ENCODE measurements at places on chromosomes 5 and 9.

DNA sequence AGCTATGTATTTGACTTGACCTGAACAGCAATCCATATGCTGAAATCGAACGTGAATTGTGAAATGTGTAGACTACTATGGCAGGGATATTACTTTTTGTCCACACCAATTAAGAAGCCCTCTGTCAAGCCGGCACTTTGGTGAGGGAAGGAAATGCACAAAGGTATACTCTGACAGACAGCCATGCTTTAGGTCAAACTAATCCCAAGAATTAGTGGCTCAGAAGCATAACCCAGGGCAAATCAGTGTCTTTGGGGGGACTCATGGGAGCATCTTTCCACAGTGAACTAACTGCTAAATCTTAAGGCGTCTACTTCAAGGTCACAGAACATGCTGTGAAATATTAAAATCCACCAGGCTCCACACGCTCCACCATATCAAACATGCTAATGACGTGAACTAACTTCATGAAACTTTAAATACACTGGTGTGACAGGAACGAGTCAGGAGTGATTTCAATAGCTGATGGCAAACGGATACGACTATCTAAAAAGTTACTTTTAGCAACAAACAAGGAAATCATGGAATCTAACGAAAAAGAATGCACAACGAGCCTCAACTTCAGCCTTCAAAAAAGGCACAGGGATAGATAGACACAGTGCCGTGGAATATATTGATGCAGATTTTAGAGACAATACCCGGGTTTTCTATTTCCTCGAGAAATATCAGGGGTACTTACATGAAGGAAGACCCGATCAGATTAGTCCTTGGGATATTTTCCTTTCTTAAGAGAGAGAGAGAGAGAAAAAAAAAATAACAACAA lies 527 bp downstream of the MEF2C start:
- DNase-seq: no peak

- DNase-seq: no peak
Observed at GRCh38 chr9:80061940-80062339, 490.2 kb downstream of the TLE4 start.

GRCh38 chr9:112761912-112762655 lies 11.5 kb downstream of the SNX30 start:
- no peak for DNase-seq

- DNase-seq: no peak
Observed at GRCh38 chr9:110520120-110520701, 59.3 kb downstream of the SVEP1 start.

DNA sequence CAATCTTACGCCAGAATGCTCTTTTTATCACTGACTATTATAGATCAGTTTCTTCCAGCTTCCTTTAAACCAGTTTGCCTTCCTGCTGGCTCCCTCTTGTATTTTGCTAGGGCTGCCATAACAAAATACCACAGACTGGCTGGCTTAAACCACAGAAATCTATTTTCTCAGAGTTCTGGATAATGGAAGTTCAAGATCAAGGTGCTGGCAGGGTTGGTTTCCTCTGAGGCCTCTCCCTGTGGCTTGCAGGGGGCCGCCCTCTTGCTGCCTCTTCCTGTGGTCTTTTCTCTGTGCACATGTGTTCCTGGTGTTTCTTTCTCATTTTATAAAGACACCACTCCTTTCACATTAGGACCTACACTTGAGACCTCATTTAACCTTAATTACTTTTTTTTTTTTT lies 6.8 kb upstream of the FXN start:
- DNase-seq: no peak

GRCh38 chr5:78744951-78745534 lies 96.5 kb upstream of the LHFPL2 start:
- DNase-seq: no peak

GRCh38 chr9:86642721-86643120 lies 288.5 kb upstream of the TUT7 start:
- DNase-seq: no peak

- DNase-seq: no peak
Observed at GRCh38 chr5:77449277-77449676, 42.8 kb downstream of the WDR41 start.

GRCh38 chr9:108412755-108413154 lies 443.0 kb downstream of the ACTL7B start:
- no peak for DNase-seq

- no peak for DNase-seq
Observed at GRCh38 chr5:62326302-62326701, 20.3 kb downstream of the KIF2A start.

DNA sequence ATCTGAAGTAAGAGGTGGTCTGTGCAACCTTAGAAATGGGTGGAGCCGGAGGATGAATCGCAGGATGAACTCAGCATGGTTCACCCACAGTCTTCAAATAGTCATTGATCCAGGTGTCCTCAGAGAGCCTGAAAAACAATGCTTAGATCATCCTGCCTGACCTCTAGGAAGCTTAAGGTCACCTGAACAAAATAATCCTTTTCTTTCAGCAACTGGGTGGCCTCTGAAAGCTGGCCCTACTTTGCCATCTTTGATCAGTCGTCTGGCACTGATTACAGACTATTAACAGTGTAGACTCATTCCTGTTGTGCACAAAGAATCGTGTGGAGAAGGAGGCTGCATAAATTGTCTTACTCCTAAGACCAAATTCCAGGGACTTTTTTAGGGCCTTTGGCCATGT lies 50.7 kb downstream of the PIP5K1B start:
- DNase-seq: no peak

DNA sequence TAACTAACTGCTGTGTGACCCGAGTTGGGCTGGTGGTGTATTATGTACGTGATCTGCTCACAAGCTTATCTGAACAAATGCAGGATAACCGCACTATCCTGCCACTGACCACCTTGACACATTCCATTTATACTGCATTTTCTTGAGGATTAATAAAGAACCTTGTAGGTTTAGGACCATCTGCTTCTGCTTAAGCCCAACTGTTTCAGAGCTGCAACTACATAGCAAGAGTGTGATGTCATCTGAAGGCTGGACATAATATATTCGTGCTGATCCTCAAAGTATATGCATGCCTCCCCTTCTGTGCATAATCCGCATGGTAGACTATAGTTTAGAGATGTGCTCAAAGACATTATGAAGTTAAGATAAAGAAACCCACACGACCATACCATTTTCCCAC lies 435.9 kb downstream of the BNC2 start:
- DNase-seq: no peak

GRCh38 chr5:130978475-130978874 lies 186.6 kb downstream of the HINT1 start:
- DNase-seq: no peak

DNA sequence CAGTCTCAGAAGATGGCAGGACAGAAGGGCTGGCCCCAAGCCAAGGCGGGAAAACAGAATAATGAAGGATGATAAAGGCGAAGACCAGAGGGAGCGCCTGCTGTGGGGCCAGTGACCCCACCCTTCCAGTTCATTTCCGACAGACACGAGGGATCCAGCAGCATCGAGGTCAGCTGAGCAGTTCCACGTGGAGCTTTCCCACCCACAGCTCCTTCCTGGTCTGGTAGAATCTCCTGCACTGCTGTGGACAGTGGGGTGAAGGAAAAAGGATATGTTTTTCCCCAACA lies 265.9 kb upstream of the VLDLR start:
- DNase-seq: no peak

GRCh38 chr5:103315455-103315854 lies 56.9 kb downstream of the MACIR start:
- DNase-seq: no peak

- no peak for DNase-seq
Observed at GRCh38 chr9:36251428-36251827, 6.8 kb downstream of the GNE start.

GRCh38 chr5:171421331-171422262 lies 2.1 kb downstream of the FGF18 start:
- DNase-seq: no peak

DNA sequence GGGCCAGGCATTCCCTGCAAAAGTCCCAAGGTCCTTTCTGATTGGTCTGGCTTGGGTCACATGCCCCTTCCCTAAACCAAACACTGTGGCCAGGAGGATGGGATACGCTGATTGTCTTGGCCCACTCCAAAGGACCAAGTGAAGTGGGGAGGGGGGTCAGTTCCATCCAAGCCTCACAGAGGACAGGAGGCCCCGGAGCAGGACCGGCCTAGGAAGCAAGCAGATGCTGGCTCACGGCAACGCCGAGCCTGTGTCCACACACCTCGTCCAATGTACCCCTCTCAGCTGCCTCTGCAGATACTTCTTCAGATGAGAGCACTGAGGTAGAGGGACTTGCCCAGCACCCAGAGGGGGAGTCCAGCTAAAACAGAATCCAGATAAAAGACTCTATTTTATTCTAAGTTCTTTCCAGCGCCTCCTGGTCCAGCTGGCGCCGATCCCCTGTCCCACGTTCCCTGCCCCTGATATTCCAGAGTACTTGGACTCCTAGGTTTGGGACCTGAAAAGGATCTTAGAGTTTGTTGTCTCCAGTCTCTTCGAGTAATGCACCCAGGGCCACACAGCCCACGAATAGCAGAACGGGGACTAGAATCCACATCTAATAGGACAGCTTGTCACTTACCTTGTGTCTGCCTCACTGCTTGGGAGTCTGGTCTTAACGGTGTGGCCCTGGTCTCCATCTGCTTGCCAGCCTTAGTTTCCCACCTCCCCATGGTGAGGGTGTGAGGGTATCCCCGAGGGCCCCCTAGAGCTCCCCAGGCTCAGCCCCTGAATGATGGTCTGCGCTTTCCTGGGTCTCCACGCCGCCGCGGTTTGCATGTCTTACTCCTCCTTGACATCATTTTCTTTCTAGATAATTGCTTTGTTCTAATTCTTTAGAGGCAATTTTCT lies 72.4 kb upstream of the UNC5A start:
- DNase-seq: no peak

- no peak for DNase-seq
Observed at GRCh38 chr5:103456476-103456875, 106.1 kb downstream of the NUDT12 start.

DNA sequence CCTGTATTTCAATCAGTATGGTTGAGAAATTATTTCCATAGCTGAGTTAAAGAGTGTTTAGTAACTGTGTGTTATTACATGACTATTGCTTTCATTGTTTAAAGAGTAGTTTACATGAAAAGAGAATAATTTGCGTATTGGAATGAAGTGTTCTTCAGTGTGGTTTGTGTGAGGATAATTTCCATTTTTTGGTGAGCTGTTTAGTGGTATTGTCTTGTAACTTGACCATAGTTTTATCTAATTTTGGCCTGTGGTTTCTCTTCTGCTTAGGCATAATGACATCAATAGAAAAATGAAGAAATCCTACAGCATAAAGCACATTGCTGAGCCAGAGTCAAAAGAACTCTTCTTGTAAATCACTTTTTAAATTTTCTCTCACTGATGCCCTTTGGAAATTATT lies 151.2 kb downstream of the SNCAIP start:
- DNase-seq: no peak

Measured in stimulated activated CD8-positive, alpha-beta memory T cell treated with anti-CD3 and anti-CD28 coated beads, Interleukin-15, amount 100 ng/mL, for 24 hours (primary cell).